Left ventricle myocardium superior (tissue), 1 donor: ENCODE measurements at places on chromosomes 1 and 21.

DNA sequence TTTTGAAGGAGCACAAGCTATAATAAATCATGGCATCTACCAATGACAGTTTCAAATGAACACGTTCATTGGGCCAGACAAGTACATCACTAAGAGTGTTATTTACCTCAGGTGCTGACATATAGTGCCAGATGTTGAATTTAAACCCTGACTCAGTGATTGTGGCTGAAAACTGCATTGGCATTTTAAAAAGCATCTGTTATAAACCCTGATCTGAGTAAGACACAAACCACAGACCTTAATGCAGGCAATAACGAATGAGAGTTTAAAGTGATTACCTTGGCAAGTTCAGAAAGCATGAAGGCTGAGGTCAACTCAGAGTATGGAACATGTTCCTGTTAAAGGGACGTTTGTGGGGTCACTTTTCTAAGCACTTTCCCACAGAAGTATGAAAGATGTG lies 865.1 kb upstream of the TMPRSS15 start:
- no peak for DNase-seq

GRCh38 chr1:234963180-234963903 lies 165.3 kb downstream of the TOMM20 start:
- DNase-seq = peak; percentile 86

DNA sequence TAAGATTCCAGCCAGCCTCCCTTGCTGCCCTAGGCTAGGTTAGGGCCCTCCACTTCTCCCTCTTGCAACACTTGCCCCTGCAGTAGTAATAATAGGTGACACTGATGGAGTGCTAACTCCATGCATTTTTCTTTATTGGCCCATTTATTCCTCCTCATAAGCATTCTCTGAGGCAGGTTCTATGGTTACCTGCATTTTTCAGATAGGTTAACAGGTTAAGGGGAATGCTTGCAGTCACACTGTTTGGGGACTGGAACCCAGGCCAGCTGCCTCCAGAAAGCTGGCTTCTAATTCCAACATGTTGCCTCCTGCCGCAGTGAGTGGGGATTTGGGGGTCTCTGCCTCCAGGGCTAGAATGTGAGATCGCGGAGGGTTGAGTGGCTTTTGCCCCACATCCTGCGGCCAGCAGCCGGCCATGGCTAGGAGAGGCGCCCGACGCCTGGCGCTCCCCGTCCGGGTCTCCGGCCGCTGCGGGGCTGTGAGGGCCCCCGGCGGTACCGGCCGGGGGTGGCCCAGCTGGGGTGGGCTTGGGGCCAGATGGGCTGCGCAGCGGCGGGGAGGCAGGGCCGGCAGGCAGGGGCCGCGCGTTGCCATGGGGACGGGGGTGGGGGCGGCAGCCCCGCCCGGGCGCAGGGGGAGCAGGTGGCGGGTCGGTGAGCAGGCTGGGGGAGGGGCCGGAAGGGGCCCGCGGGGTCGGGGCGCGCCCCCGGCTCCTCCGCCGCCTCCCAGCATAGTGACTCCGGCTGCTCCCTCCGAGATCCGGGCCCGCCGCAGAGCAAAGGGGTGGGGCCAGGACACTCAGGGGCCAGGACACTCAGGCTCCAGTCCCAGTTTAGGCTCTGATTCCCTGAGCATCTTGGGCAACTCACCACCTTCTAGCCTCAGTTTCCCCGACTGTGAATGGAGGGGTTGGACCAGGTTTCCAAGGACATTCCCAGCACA lies 68.4 kb upstream of the SSBP3 start:
- DNase-seq = peak; percentile 51

DNA sequence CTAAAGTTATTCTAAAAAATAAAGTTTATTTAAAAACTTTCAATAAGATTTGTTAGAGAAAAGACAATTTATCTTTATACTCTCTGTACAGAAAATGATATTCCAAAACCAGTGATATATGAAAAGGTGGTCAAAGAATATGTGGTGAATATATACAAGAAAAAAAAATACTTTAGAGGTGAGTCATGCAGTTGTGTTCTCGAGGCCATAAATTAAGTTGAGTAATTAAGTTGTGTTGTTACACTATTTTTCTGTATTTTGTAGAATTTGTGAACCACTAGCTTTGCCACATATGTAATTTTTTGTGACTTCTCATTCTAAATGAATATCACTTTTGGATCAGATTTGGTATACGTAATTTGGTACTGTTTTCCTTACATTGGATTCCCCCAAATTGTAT lies 23.6 kb upstream of the DUSP10 start:
- no peak for DNase-seq

GRCh38 chr1:29279406-29279805 lies 43.1 kb downstream of the PTPRU start:
- no peak for DNase-seq
